ENCODE measurements at places on chromosomes 3 and 15. TPM values are rescaled to one million over a fixed set of nuclear protein-coding genes. Genes with fewer than 3 reads are reported as not detected.

The LIPH gene
- total RNA-seq, result 14.8 TPM

The CTXN2 gene
- not detected for total RNA-seq

The ITIH1 gene
- total RNA-seq, result not detected

The SLC24A5 gene
- not detected for total RNA-seq

The ARGFX gene
- not detected for total RNA-seq
